Placental pericyte (primary cell): ENCODE measurements at places on chromosomes 7 and 10. TPM values are rescaled to one million over a fixed set of nuclear protein-coding genes. Genes with fewer than 3 reads are reported as not detected.

The NDUFA5 gene
- total RNA-seq, result 17.5 and 33.1 TPM in 2 replicates

The NEUROG3 gene
- not detected in 2 replicates for total RNA-seq

The C7orf57 gene
- total RNA-seq, result under 0.01 TPM in 1 of 2 replicates, not detected in the other

The MMD2 gene
- total RNA-seq, result not detected in 2 replicates

The TRPV5 gene
- not detected in 2 replicates for total RNA-seq
